ENCODE measurements at places on chromosomes 2 and 18. TPM values are rescaled to one million over a fixed set of nuclear protein-coding genes. Genes with fewer than 3 reads are reported as not detected.

The SNTG2 gene
- total RNA-seq: 2.4 TPM

The IL18RAP gene
- 0.30 TPM for total RNA-seq

The ACMSD gene
- not detected for total RNA-seq

The ALLC gene
- total RNA-seq: not detected

The NMS gene
- total RNA-seq: not detected

The CHRNA1 gene
- 0.19 TPM for total RNA-seq

The LRATD1 gene
- 2.5 TPM for total RNA-seq

The ANKZF1 gene
- 26.6 TPM for total RNA-seq

The EPHA4 gene
- total RNA-seq: 14.2 TPM

The RGPD3 gene
- total RNA-seq: 0.16 TPM

The TTC21B gene
- 15.6 TPM for total RNA-seq

The TMEM163 gene
- total RNA-seq: 0.46 TPM

The LCT gene
- total RNA-seq: not detected

The GAL3ST2 gene
- total RNA-seq: not detected

The IL36G gene
- total RNA-seq: not detected

The MYCN gene
- total RNA-seq: 0.54 TPM

The SULT1C4 gene
- 2.0 TPM for total RNA-seq

The DSG2 gene
- 35.7 TPM for total RNA-seq

The CD302 gene
- total RNA-seq: 21.9 TPM

The HOXD1 gene
- not detected for total RNA-seq

The D2HGDH gene
- total RNA-seq: 19.6 TPM

The KCNS3 gene
- total RNA-seq: 4.5 TPM

The PSTPIP2 gene
- total RNA-seq: 2.0 TPM

The NCL gene
- total RNA-seq: 218 TPM

The GNLY gene
- total RNA-seq: 3.4 TPM

The ARMC9 gene
- total RNA-seq: 1.7 TPM

The MAP3K19 gene
- not detected for total RNA-seq

The COLEC12 gene
- 9.9 TPM for total RNA-seq

The STAT4 gene
- total RNA-seq: 0.76 TPM

The MEMO1 gene
- total RNA-seq: 50.0 TPM

The GALNT1 gene
- 53.2 TPM for total RNA-seq

The ZNF396 gene
- total RNA-seq: 0.70 TPM

The HOXD3 gene
- total RNA-seq: 0.30 TPM

The RGPD4 gene
- total RNA-seq: 0.05 TPM

The IRS1 gene
- total RNA-seq: 15.9 TPM

Data from Right ventricle myocardium inferior (tissue), 1 donor.